Fibroblast of mammary gland (primary cell): ENCODE measurements at places on chromosomes 11 and 22.
A peak's percentile ranks its signal among the peaks of the same experiment; 100 is the strongest.

GRCh38 chr22:31097941-31098631 lies 9.3 kb downstream of the SELENOM start:
- DNase-seq: no peak

- DNase-seq: no peak
Observed at GRCh38 chr22:33747576-33748180, 172.6 kb downstream of the LARGE1 start.

DNA sequence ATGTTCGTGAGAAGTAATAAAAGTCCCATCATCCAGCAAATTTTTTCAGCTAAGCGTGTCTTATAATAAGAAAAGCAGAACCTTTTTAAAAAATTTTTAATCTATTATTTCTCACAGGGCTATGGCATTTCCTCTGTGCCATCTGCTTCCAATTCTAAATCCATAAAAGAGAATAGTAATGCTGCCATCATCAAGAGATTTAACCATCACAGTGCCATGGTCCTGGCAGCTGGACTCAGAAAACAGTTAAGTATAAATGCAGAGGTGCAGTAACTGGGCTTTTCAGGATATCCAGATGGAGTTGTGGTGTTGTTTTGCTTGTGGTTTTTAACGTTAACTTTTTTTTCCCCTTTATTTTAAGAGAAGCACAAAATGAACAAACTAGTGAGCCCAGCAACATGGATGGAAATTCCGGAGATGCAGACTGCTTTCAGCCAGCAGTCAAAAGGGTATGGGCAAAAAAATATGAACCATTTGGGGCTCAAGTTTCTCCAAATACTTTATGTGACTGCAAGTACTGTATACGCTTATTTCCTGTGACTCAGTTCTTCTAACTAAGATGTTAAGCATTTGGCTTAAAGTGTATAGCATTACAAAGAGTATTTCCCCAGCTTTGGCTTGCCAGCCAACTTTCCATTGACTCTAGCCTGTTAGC lies 25.2 kb downstream of the GTF2H1 start:
- peak; percentile 81 for DNase-seq

DNA sequence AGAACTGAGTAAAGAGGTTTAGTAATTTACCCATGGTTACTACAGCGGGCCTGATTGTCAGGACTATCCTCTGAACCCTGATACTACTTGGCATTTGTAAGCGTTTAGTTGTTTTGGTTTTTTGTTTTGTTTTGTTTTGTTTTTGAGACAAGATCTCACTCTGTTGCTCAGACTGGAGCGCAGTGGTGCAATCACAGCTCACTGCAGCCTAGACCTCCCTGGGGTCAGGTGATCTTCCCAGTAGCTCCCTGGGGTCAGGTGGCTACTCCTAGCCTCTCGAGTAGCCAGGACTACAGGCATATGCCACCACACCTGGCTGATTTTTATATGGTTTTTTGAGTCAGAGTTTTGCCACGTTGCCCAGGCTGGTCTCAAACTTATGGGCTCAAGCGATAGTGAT lies 118.6 kb downstream of the WNT11 start:
- DNase-seq: no peak

- no peak for DNase-seq
Observed at GRCh38 chr11:3001496-3001895, 9.4 kb upstream of the NAP1L4 start.

- no peak for DNase-seq
Observed at GRCh38 chr22:49009359-49010063, 818.2 kb downstream of the BRD1 start.
